ENCODE measurements at places on chromosomes 2 and 18.

DNA sequence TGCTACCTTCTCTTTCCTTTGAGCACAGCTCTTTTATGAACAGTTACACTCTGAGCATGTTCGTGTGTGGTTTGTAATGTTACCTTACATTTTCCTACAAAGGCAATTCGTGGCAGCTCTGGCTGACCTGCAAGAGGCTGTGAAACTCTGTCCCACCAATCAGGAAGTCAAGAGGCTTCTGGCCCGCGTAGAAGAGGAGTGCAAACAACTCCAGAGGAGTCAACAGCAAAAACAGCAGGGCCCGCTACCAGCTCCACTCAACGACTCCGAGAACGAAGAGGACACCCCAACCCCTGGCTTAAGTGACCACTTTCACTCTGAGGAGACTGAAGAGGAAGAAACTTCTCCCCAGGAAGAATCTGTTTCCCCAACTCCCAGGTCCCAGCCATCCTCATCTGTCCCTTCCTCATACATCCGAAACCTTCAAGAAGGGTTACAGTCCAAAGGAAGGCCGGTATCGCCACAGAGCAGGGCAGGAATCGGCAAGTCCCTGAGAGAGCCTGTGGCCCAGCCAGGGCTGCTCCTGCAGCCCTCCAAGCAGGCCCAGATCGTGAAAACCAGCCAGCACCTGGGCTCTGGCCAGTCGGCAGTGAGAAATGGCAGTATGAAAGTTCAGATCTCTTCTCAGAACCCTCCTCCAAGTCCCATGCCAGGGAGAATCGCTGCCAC is 56.9 kb downstream of the WDSUB1 start:
- DNase-seq, result no peak

DNA sequence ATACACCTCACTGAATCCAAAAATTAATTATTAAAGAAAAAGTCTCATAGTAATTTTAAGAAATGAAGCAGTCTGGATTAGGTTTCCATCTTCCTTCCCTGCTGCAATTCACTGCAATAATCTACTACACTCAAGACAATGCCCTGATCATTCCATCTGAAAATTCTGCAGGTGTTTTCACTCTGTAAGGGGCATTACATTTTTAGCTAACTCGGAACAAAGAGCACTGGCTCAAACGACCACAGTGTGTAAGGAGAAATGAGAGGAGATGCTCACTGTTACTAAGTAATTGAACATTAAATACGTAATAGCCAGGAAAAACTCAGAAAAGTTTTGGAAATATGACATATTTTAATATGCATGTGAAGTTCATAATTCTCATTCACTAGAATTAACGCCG is 1.3 kb downstream of the B4GALT6 start:
- no peak for DNase-seq

DNA sequence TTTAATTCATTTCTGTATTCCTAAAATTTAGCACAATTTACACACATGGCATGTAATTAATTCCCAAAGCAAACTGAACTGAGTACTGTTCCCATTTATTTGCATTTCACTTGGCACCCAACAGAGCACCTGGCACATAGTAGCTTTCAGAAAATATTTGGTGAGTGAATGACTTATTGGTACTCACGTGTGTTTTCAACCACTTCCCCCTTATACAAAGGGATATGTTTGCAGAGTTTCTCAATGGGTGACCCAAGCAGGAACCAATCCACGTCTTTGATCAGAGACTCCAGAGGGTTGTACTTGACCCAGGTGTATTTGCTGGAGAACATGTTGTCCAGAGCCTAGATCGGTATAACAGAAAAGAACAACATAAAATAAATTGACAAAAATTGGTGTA is 6.6 kb downstream of the GKN2 start:
- DNase-seq, result no peak

GRCh38 chr2:71156573-71156972 is 26.1 kb downstream of the MPHOSPH10 start:
- peak; percentile 34 for DNase-seq

GRCh38 chr18:32048507-32049091 is 30.0 kb downstream of the RNF125 start:
- DNase-seq, result no peak

DNA sequence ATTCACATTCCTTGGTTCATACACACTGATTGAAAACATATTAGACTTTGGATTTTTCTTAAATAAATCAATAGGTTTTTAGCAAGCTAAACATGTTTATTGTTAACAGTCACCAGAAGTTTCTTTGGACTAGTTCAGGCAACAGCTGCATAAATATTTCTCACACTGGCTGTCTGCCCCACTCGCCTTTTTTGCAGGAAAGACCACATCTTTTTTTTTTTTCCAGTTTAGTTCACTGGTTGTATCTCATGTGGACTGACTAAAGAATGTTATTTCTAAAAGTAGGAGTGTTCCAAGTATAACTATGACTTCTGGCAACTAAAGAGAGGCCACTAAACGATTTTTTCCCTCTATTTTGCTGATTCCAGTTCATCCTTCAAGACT is 31.1 kb downstream of the SLC40A1 start:
- no peak for DNase-seq

- DNase-seq, result no peak
Observed at GRCh38 chr18:30682672-30683071, 359.9 kb downstream of the DSC3 start.

- DNase-seq, result no peak
Observed at GRCh38 chr2:197092431-197092830, 165.9 kb upstream of the PGAP1 start.

DNA sequence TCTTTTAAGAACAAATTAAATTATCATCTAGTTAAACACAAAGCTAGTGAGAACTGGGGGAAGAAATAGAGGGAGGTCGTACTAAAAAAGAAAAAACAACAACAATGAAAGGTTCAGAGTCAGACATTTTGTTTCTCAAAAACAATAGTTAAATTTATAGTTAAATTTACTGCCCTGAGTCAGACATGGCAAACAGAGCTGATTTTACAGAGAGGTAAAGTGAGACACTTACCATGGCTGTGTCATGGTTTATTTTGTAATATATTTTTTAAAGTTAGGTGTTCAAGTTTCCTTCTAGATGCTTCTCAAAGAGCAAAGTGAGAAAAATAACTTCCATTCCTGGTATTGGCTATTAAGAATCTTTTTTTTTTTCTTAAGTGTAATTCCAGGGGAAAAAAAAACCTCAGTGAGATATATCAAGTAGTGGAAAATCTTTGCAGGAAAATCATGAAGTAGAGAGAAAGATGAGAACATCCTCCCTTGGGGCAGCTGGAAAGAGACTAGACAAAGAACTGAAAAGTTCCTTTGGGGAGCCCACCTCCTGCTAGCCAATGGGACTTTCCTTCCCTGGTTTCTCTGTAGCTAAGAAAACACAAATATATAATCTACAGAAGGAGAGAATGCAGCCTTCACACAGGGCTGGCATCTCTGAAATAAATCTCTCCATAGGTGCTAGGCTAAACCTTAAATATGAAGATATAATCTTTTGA is 12.3 kb downstream of the KLF7 start:
- no peak for DNase-seq

- no peak for DNase-seq
Observed at GRCh38 chr18:79626905-79627749, 52.5 kb upstream of the CTDP1 start.

DNA sequence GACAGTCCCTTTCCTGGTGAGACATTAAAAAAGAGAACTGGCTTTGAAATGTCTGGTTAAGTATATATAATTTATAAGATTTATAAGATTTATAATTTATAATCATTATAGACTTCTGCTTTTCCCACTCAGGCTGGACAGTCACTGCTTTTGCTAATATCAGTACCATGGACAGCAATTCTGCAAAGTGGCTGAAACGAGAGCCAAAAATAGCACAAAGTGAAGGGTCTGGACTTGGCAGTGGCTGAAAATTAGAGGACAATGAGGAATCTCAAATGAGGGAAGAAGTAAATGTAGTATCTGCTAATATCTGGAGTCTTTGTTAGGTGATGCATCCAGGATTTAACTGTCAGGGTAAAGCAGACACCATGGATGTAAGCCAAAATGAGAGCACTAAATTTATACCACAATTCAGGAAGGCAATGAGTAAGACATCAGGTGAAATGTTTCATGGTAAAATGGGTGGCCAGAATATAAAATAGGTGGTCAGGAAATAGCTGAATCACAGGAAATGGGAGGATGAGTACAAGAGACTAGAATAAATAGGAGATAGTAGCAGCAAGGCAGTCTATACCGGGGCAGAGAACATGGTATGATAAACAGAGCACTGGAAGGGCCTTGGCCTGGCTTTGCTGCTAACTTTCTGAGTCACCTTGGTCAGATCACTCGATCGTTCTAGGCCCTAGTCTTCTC is 39.6 kb upstream of the BOD1L2 start:
- no peak for DNase-seq

GRCh38 chr18:58615140-58616132 is 13.5 kb downstream of the ALPK2 start:
- DNase-seq, result no peak

DNA sequence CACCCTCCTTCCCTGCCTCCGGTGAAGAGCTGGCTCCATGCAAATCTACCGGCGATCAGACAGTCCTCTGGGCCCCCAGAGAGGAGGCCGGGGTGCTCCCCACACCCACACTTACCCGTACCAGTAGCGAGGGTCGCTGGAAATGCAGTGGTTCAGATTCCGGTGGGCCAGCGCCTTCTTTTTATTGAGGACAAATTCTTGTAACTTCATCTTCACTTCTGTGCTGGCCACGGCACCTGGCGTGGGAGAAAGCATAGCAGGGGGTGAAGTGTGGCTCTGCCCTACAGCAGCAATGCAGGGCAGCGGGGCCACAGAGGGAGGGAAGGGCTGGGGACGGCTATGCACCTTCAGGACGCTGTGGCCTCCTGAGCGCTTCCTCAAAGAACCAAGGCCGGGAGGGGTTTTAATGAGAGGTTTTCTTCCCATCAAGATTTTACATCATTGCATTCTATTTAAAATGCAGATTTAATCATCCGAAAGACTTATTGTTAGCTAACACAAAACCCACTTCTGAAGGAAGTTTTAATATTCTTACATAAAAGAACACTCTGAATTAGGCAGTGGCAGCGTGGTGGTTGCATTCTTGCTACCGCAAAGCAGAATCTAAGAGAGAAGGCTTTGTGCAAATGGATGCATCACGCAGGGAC is 237.0 kb downstream of the HDAC4 start:
- no peak for DNase-seq

DNA sequence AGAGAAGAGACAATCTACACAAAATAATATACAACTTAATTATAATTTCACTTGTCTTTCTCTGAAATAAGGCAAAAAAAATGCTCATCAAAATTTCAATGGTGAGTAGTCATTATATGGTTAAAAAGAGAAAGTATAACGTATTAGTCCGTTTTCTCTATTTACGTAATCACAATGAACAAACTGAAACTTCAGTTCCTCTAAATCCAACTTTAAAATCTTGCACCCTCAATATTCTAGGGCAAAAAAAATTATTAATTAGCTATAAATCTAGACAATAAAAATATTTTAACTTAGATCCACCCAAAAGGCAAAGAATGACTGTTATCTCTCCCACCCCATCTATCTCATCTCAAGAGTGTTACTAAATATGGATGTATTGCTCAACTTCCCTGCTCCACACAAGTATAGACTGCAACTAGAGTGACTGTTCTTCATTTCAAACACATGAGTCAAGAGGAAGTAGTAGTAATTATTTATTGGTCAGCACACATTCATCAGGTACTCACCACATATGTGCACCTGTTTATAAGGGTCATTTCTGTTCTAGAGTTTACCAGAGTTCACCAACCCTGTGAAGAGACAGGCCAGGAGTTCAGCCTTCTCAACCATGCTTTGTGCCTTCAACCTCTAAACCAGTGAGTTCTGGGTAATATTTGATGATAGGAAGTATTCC is 36.4 kb downstream of the STK39 start:
- no peak for DNase-seq

- no peak for DNase-seq
Observed at GRCh38 chr18:48020337-48021250, 90.1 kb upstream of the SMAD2 start.

DNA sequence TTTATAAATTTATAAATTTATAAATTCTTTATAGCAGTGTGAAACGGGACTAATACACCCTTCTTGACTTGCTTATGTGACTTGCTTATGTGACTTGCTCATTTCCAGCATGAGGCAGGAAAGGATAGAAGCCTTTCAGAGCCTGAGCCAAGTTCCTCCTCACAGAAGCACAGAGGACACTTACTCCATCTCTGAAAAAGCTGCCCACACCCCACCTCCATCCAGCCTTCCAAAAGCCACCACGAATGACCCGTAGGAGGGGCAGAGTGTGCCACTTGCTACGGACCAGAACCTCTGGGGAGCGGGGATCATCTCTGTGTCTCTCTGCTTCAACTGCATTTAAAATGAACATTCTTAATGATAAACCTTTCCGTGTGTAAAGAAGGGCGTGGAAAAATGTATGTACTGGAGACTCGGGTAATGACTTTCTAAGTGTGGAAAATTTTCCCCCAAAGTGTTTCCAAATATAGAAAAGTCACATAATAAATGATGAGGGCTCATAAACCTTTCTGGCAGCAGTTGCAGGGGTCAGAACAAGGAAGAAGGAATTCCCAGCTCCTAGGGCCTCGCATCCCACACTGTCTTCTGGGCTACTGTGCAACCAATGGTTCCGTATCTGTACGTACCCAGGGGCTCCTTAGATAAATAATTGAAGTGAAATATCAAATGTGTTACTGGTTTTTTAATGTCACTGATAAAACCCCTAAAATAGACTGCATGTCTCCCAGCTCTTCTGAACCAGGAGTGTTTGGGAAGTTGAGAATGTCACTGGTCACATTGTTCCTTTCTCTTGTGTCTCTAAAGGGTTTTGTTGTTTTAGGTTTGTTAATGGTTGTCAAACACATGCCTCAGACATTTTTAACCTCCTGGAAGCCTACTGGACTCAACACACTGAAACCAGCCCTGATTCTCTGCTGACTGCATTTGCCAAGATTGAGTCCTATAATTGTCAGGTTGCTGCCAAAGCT is 104.5 kb upstream of the LTBP1 start:
- no peak for DNase-seq

Measured in NCI-H526 treated with DMSO at 0.1 percent for 48 hours (cell line).